ENCODE measurements at places on chromosomes 12 and 14.

- DNase-seq: no peak
Measured at GRCh38 chr14:100407376-100408102, 84.4 kb downstream of the SLC25A47 start.

DNA sequence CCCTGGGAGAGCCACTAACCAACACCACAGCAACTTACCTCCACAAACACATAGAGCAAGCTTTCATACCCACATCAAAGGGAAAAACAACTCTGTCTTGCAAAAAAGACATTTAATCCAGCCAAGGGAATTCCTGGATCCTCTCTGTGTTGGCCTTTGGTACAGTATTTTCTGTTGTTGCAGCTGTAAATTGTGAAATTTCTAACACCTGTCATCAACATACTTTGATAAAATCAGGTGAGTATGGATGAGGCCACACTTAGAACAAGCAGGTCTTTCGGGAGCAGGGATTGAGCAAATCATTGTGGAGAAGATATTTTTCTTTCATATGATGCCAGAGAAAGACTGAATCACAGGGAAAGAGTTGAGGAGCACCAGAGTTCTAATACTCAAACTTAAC is 89.3 kb downstream of the SPTSSA start:
- no peak for DNase-seq

DNA sequence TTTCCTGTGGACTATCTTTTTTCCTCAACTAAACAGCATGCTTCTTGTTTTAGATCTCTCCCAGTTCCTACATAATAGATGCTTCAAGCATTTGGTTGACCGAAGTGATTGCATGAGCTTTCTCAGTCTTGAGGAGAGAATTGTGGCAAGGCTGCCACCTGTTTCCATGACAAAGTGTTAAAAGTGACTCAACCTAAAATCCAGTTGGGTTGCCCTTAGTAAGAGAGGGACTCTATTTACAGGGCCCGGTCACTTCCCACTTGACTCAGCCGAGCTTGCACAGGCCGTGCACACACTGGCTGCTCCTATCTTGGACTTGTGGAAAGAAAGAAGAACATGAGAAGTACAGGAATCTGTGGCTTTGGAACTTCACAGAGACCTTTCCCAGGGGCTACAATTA is 2.1 kb upstream of the B4GALNT3 start:
- DNase-seq: no peak

DNA sequence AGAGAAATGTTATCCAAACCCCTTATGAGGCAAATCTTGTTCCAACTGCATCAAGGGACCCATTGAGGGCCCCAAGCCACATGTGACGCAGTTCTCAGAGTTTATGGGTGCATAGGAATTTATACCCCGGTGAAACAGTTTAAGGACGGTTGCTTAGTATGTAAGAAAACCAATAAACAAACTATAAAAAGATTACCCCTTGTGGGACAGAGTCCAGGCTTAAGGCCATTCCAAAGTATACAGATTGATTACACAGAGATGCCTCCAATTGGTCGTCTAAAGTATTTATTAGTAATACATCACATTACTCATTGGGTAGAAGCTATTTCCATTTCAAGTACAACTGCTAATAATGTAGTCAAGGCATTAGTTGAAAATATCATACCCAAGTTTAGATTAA is 885.0 kb upstream of the MDGA2 start:
- DNase-seq: no peak

DNA sequence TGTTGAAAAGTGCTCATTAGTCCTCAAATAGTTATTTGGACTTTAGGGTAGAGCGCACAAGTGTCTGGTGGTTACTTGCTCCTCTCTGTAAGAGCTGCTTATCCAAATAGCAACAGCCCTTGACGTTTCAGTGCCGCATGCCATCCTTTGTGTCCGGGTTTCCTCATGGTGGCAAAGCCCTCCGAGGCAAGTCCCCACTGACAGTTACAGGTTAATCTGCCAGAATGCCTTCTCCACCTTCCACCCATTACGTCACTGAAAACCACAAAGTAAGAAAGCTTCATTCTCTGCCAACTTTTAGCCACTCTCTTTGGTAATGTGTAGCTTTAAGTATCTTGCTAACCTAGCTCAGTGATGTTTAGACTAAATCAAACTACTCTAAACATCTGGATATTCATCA is 78.6 kb downstream of the POLR3B start:
- DNase-seq: no peak

DNA sequence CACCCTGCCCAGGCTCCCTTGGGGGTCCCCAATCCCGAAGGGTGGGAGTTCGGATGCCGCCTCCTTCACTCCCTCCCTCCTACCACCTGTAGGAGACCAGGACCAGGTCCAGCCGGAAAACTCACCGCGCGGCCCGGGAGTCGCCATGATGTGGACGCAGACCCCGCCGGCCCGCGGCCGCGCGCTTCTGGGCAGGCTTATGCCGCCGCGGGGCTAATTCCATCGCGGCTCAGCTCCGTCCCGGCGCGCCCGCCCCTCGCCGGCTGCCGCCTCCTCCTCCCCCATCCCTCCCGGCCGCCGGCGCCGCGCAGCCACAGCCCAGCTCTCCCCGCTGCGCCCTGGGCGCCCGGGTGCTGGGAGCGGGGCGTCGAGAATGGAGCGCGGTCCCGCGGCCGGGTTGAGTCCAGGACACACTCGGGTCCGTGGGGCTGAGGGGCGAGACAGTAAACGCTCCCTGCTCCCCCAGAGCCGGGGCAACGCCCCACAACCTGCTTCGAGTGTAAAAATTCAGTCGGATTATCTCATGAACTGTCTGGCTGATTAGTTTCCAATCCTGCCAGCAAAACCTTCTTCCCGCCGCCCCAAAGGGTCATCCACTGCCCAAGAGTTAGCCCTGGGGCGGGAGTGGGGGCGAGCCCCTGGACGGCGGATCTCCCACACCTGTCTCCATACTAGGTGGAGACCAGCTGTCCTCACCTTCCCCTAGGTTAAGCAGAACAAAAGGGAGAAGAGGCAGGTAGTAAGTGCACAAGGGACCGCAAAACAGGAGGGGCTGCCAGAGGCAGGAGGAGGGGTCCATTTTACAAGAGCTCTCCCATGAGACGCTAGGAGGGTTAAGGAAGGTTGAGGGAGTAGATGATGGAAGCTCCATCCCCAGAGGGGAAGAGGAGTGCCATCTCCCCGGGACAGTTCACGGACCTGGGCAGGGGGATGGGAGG is at the start of gene ANO2:
TSS of gene ANO2 (minus strand) at position 189 of the 938 bp plus-strand sequence. CDS start at position 147, 42 bp downstream.
- DNase-seq: no peak

GRCh38 chr14:67856827-67857226 is 37.2 kb downstream of the RAD51B start:
- no peak for DNase-seq

GRCh38 chr12:97283297-97283696 is 179.3 kb upstream of the RMST start:
- DNase-seq: no peak

GRCh38 chr14:63432228-63432627 is 110.9 kb downstream of the PPP2R5E start:
- no peak for DNase-seq

Data from activated naive CD4-positive, alpha-beta T cell (primary cell).